ENCODE measurements at places on chromosomes 2 and 18.

DNA sequence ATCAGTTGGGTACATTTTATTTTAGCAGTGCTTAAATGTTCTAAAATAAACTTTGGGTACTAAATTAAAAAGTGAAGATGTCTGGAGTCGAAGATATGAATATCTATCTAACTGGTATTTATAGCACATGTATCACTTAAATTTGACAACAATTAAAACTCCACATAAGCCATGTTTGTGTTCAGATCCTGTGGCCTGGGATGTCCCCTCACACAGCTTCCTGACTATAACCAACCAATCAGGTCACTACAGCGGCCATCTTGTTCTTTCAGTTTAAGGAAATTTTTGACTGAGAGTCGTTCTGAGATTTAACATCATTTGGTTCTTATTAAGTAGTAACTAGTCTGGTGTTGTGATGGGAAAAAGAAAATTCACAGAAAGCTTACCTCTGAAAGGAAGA, 170.7 kb upstream of the NRP2 start:
- no peak for DNase-seq

- no peak for DNase-seq
These were observed 39.7 kb upstream of the NABP1 start for GRCh38 chr2:191638079-191638801.

DNA sequence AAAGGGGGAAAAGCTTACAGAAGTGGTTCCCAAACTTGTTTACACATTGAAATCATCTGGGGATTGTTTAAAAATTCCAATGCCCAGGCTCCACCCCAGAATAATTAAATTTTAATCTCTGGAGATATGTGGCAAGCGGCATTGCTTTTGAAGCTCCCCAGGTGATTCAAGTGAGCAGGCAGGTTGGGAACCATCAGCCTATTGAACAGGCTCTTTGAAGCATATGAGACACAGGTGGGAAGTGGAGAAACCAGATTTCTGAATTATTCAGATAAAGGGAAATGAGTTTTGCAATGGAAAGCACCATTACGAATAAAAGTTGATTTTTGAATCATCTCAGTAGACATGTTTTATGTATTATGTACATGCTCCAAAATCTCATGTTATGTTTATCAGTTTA, 57.6 kb upstream of the NOSTRIN start:
- DNase-seq, result no peak

DNA sequence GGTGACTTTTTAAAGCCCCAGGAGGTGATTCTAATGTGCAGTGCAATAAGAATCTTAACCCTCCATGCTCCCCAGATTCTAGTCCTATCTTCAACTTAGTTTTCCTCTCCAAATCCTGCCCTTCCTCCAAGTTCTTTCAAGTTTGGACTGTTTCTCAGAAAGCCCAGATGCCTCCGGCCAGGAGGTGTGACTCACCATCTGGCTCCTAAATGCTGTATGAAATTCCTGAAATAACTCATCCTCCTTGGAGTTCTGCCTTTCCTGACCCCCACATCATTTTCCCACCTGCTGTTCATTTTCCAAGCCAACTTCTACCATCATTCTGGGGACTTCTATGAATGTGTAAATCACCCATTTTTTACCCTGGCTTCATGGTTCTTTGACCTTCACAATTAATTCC, 118.2 kb upstream of the NOL4 start:
- peak; percentile 2 for DNase-seq

DNA sequence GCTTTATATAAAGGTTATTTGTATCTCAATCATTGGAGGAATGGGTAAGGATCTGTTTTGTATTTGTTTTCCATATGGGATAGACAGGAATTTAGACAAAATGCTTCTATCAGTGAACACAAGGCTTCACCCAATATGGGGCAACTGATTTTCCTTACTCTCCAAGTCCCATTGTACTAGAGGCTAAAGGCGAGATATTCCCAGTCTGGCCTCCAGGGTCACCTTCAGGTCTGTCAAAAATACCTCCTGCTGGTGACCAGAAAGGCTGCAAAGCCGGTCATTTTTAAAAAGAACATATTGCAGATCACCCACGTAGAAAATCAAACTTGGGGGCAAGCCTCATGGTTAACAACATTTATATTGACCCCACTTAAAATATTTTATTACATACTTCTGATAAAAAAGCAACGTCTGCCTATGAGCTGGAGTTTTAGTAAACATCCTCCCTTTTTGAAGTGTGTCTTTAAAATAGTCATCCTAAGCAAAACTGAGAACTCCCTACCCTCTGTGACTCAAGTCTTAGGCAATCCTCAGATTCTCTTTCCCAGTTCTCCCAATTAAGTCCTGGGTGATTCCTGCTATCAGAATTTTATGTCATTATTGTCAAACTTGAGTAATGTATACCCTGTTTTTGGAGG, 276.6 kb downstream of the MREG start:
- peak; percentile 84 for DNase-seq

DNA sequence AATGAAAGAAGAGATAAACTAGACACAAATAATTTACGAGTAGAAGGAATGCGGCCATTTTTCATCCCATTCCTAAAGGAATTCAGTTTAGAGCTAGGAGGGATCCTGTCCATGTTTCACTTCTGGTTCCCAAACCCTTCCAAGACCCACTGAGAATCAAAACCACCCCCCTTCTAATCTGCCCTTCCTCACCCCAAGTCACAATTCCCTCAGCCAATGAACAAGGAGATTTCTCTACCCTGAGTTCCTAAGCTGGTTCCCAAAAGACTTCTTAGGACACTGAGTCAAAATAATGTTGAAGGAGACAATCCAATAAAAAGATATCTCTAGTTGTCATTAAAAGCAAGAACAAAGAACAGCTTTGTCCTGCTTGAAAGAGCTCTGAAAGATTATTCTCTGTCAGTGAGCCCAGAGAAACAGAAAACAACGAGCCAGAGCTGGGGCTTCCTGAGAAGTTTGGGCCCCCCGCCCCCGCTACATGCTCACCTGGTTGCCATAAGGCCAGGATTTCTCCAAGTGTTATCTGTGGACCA, 45.7 kb downstream of the STK39 start:
- DNase-seq, result no peak

- DNase-seq, result no peak
These were observed 913.8 kb downstream of the DCC start for GRCh38 chr18:53253789-53254188.

GRCh38 chr2:167686691-167687090, 560.7 kb downstream of the STK39 start:
- no peak for DNase-seq

DNA sequence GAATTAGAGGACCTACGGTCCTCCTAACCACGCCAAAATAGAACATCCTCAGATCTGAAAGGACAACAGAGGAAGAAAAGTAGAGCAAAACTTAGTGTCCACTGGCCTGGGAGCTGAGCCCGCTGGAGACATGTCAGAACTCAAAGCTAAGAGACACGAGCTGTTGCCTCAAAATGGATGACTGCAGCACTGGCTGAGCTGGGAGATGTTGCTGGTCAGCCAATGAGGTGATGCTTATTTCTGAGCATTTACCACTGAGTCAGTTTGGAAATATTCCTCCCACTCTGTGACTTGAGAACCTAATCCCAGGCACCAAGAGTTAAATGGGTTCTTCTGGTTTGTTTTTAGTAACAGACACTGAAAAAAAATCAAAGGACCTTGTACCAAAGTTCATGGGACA, 32.6 kb downstream of the FBXO15 start:
- DNase-seq, result peak; percentile 51

DNA sequence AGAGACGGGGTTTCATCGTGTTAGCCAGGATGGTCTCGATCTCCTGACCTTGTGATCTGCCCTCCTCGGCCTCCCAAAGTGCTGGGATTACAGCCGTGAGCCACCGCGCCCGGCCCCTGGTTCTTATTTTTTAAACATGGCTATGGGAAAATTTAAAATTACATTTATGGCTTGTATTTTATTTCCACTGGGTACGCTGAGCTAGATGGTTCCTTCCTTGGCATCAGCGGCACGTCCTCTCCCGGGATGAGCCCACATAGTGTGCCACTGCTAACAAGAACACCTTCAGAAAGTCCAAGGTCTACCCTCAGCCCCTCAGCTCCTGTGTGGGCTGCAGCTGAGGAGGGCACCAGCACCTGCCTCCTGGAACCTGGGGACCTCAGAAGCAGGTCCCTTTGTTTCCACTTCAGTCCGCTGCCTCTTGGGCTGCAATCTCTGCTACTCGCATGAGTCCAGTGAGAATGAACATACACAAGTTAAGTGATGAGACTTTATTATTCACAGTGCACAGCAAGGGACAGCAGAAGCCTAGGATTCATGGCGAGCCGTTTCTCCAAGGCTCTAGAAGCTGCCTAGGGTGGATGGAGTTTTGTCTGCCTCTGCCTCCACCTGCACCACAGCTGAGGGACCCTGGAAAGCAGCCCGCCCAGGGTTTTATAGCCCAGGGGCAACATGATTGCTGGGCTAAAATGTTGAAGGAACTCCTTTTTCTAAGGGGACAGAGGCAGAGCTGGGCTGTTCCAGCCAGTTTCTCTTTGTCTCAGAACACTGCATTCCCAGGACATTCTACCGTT, 107.5 kb upstream of the TEX51 start:
- DNase-seq, result no peak

DNA sequence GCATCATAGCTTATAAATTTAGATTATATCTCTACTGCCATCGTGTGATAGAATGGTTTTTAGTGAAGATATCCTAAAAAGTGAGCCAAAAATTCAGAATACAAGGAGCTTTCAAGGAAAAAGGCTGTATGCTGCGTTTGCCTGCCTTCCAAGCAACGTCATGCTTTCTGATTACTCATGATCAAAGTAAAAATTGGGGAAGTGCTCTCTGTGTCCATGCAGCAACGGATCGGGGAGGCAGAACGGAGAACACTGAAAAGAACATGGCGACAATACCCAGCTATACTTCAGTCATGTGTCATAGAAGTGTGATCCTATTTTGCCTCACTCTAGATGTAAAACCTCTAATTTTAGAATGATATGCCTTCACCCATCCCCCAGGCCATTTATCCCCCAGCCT, 185.7 kb downstream of the SUCLG1 start:
- DNase-seq, result no peak

DNA sequence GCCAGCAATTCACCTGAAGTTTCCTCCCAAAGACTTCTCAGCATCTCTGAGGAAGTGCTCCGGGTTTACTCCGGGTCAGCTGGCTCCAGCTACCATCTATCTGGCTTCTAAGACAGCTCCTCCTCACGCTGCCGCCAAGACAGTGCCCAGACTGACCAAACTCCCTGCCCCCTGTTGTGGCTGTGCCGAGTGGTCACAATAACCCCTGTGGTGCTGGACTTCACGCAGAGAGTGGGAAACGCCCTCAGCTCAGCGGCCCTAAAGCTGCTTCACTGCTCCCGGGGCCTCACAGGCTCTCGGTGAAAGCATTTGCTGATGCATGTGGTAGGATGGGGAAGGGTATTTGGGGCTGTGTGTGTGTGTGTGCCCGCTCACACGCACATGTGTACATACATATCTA, 154.8 kb upstream of the ZNF236 start:
- no peak for DNase-seq

DNA sequence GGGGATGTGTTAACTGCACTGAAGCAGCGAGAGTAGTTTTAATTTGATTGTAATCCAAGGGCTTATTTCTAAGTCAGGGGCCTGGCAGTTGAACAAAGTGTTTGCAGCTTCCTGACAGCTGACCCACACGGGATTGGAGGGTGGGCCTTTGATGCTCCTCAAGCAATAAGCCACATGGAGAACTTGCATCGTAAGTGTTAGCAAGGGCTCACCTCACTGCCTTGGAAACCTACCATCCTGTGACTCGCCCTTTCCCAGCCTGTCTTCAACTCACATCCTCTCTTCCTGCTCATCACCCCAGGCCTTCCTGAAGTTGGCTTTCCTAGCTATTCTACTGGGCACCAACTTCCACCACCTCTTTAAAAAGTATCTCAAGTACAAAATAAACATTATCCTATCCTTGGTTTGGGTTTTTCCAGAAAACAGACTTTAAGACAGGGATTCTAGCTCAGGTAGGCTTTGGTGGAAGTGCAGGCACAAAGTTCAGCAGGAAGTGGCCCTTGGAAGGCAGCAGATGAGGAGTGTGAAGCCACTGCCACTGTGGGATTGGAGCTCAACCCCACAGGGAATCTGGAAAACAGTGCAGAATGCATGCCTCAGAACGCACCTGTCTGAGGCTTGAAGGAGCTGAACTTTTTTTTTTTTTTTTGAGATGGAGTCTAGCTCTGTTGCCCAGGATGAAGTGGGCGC, 31.6 kb downstream of the B3GNT2 start:
- DNase-seq, result no peak

DNA sequence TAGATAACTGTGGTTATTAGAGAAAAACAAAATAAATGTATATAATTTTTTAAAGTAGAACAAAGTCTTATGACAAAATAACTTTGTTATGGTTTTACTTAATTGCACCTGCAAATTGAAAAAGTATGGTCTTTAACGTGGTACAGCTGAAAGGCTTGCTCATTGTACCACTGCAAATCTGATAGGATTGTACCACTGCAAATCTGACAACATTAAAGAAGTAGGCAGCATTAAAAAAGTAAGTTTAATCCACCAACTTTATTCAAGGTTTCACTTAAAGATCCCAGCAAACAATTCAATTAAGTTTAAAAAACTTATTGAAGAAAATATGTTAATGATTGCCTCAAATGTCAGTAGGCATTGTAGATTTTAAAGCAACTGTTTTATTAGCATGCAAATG, 4.7 kb downstream of the SP5 start:
- DNase-seq, result no peak

DNA sequence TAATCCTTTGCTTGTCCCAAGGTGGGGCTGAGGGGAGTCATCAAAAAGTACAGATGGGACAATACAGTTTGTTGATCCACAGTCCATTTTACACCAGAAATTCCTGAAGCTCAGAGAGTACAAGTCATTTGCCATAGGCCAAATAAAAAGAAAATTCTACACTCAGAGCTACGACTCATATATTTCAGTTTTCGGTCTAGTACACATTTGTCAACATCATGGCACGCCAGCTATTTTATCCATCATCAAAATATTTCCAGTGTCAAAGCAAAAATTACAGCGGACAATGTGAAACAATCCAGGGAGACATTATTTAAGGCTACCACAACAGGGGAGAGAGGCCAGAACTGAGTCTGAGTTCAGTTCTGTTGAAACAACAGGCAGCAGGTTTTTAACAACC, 587.5 kb upstream of the DSEL start:
- DNase-seq, result no peak

DNA sequence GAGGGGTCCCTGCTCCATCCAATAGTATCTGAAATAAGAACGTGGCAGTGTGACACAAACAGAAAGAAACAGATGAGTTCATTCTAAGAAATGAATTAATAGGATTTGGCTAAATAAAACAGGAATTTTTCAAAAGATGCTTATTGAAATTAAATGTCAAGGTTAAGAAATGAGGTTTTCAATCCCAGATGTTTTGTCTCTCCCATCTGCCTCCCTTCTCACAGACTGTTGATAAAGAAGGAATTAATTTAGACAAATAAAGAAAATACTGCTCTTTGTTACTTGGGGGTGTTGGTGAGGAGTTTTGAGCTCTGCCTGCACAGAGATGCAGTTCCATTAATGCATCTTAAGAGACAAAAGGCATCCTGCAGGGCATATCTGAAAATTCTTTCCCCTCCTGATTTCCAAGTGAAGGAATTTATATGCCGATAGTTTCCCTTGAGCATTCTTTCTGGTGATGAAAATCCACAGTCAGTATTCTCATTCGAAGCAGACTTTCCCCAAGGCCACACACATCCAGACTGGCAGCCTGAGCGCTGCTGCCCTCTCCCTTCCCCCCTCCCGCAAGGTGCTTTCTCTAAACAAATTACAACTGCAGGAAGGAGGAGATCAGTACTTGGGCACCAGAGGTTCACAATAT, 385.4 kb upstream of the RND3 start:
- DNase-seq, result no peak

GRCh38 chr2:74205596-74205995, 7.2 kb downstream of the MTHFD2 start:
- no peak for DNase-seq

Data from stromal cell of bone marrow (primary cell).